T-helper 9 cell (primary cell): ENCODE measurements at places on chromosomes 2 and 18.

GRCh38 chr2:61353909-61354308 is 117.0 kb downstream of the USP34 start:
- DNase-seq = no peak

DNA sequence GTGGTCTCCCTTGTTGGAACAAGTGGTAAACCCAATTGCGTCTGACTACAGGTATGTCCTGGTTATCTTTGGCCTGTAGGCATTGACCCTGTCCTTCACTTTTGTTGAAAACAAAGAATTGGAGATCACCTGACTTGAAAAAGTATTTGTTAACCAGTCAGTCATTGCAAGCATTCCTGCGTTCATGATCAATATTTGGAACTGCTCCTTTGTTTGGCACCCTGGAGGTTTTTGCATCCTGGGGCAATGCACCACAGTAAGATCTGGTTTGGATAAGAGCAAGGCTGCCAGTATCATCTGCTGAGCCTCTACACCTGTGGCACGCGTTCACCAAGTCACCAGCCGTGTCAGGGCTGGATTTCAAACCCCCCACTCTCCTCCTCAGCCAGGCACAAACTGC is 115.7 kb downstream of the DNAH6 start:
- no peak for DNase-seq

GRCh38 chr2:98948956-98949739 is 13.1 kb upstream of the CRACDL start:
- DNase-seq = no peak

- no peak for DNase-seq
These were observed 275.3 kb upstream of the SLC14A2 start for GRCh38 chr18:45339810-45340550.

GRCh38 chr2:148842050-148842449 is 33.0 kb upstream of the KIF5C start:
- DNase-seq = no peak

DNA sequence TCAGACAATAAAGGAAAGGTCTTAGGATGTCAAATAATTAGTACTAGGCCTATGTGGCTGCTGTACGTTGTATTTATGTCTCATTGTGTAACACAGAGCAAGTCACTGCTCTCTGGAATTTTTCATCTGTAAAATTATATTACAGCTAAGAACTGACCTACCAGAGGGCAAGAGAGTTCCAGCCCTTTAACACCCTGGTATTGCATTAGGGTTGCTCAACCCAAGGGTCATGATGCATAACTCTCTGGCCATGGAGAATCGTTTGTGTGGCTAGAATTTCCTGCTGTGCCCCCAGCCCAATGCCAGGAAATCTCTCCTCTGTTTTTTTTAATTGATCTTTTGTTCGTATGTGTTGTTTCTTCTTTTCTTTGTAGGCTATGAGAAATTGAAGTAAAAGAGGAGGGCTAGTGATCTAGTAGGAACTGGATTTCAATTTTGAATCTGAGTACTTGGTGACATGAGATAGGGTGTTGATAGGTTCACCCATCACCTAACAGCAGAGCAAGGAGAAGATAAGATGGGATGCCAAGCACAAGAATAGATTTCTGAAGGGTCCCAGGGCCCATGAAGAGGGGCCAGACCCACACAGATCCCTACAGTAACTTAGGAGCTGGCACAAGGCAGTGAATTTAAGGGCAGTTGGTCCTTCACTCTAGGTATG is 571.2 kb upstream of the TNP1 start:
- no peak for DNase-seq

GRCh38 chr2:51003345-51004192 is 28.4 kb downstream of the NRXN1 start:
- DNase-seq = no peak

- no peak for DNase-seq
These were observed 160.6 kb upstream of the SMAD7 start for GRCh38 chr18:49111191-49111988.

- no peak for DNase-seq
These were observed 124.9 kb downstream of the PRKCE start for GRCh38 chr2:45776160-45776955.

GRCh38 chr2:233059547-233059796 is 670 bp upstream of the INPP5D start:
- no peak for DNase-seq

- DNase-seq = no peak
These were observed 377.8 kb downstream of the LNPK start for GRCh38 chr2:175624211-175624761.

DNA sequence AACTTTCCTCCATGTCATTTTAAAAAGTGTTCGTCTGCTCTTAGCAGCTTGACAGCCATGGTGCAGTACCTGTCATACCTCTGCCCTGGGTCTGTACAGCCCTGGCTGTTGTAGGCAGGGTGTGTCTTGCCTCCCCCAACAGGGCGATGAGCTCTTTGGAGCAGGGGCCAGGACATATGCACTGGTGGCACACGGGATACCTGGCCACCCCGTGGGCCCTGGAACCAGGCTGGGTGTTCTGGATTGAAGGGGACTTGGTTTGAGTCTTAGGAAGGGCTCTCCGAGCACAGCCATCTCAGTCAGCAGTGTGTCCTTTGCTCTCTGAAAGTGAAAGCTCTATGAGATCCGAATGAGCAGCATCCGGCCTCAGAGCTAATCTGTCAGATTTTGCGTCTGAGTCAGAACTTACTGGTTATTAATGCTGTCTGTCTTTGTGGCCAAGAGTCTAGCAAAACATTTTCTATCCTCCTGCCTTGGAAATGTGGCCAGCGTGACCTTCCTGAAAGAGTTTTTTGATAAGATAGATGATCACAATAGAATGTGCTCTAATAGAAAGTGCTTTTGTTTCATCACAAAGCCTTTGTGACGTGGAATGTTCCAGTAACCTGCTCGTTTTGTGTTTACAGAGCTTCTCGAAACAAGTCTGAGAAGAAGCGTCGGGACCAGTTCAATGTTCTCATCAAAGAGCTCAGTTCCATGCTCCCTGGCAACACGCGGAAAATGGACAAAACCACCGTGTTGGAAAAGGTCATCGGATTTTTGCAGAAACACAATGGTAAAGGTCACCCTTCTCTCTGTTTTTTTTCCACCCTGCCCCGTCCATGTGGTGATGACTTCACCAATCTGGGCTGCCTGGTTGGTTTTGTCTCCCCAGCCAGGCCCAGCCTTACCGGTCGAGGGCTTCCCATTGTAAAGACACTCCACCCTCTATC is 77.3 kb upstream of the RPL31 start:
- no peak for DNase-seq

DNA sequence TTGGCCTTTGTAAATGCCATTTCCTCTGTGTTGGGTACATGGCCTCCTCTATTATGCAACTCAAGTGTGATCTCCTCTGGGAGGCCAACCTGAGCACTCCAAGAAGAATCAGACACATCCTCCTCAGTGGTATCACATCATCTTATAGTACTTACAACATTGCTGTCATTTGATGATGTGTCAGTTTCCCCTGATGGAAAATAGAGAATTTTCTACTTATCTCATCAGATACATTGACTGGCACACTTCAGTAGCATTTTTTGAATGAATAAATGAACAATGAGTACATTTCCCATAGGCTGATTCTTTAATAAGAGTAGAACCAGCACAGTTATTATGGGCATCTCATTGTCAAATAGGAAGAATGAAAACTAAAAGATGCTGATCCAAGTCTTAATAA is 86.6 kb upstream of the NXPH2 start:
- DNase-seq = no peak

GRCh38 chr2:14127765-14128164 is 504.8 kb upstream of the LRATD1 start:
- DNase-seq = no peak

GRCh38 chr2:113221846-113222245 is 48.1 kb downstream of the PSD4 start:
- no peak for DNase-seq

GRCh38 chr2:71528749-71529148 is 75.4 kb downstream of the DYSF start:
- DNase-seq = no peak

DNA sequence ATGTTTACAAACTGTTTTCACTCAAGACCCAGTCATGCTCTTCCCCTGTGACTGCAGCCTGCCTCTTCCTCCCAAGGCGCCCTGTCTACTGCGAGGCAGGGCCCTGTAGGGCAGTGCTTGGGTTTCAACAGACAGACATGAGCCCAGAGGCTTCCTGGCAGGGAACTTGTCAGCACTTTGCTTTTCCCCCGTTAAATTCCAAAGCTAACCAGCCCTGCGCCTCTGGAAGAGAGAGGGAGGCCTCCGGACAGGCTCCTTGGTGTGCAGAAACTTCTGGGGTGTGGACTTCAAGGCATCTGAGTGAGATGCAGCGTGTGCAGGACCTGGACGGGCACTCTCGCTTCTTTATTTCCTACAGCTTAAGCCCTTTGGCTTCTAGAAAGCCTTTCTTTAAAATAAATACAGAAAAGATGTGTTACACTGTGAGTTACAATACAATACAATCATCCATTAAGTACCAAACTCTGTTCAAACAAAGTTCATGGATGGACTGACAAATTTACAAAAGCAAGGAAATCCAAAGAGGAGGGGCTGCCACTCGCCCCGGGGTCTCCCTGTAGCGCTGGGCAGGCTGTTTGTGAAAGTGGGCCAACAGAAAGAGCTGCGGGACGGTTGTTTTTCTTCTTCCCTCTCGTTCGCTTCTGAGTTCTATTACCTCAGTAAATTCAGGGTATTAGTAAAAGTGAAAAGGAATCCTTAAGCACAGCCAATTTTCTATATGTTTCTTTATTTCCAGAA is 8.8 kb upstream of the ZNF516 start:
- DNase-seq = no peak

GRCh38 chr2:23091900-23092299 is 293.1 kb upstream of the KLHL29 start:
- DNase-seq = no peak

- DNase-seq = no peak
These were observed 116.7 kb upstream of the AGAP1 start for GRCh38 chr2:235377176-235377575.

DNA sequence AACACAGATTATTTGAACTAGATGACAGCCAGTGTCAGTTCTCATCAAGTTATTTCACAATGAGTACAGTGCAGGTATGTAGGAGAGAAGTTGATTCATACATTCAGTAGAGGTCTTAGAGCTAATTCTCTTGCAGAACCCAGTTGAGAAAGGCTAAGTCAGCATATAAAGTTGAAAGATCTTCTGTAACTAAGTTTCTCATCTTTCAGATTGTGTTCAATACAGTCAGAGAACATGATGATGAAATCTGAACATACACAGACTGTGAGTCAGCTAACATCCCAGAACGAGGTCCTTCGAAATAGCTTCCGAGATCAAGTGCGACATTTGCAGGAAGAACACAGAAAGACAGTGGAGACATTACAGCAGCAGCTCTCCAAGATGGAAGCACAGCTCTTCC is 41.9 kb upstream of the LIMS1 start:
- DNase-seq = no peak

DNA sequence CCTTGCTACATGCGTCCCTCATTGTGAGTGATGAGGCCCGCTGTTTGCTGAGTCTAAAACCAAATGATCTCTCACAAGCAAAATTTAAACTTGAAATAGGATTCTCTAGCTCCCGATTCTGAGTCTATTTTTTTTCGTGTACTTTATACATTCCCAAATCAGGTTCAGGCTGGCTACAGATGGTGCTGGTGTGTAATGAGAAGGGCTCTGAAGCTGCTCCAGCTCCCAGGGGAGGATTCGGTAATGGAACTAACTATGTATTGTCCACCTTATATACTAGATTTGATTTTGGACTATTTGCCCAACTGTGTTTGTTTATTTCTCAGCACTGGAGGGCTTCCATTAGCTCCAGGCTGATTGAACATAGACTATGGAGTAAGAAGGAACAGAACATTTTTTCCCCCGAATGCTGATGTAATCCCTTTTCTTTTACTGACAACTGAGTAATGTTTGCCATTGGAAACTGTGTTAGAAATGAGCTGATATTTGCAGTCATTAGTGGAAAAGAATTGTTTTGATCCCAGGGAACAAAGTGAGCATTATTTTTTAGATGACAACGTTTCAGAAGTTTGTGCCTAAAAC is 274.0 kb upstream of the FIGN start:
- no peak for DNase-seq

- no peak for DNase-seq
These were observed 76.8 kb downstream of the POU3F3 start for GRCh38 chr2:104930732-104931131.

- no peak for DNase-seq
These were observed 134.7 kb downstream of the EML6 start for GRCh38 chr2:54858021-54858681.

DNA sequence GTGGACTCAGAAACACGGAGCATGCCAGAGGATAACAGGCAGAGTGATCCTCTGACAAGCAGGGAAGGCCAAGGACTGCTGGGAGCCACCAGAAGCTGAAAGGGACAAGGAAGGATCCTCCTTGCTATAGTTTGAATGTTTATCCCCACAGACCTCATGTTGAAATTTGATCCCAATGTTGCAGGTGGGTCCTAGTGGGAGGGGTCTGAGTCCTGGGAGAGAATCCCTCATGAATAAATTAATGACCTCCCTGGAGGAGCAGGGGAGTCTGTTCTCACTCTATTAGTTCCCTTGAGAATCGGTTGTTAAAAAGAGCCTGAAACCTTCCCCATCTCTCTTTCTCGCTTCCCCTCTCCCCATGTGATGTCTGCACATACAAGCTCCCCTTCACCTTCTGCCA is 124.4 kb downstream of the FBXO15 start:
- no peak for DNase-seq

DNA sequence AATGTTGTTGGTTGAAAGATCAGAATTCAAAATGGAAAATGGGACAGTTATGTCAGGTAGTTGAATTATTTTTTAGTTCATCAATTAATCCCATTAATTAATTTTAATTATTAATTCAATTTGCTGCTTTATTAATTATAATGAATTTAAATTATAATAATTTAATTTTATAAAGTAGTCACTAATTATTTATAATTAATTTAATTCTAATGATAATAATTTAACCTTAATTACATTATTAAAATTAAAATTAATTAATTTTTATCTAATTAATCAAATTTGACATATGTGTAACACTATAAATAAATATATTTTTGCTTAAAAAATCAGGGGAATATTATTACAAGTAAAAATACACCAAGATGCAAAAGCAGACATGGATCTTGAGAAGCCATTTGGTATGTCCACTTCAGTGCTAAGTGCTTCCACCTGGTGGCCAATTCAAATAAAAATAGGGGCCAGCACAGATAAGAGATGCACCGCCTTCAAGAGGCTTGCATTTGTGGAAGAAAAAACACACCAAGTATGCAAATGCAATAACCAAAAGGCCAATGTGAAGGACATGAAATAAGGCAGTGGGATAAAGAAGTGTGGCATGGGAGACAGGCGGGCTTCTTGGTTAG is 73.2 kb downstream of the MBP start:
- no peak for DNase-seq

GRCh38 chr18:74153377-74153776 is 5.1 kb downstream of the TIMM21 start:
- no peak for DNase-seq
